ENCODE measurements at places on chromosomes 11 and 22. TPM values are rescaled to one million over a fixed set of nuclear protein-coding genes. Genes with fewer than 3 reads are reported as not detected.
A peak's percentile ranks its signal among the peaks of the same experiment; 100 is the strongest.

DNA sequence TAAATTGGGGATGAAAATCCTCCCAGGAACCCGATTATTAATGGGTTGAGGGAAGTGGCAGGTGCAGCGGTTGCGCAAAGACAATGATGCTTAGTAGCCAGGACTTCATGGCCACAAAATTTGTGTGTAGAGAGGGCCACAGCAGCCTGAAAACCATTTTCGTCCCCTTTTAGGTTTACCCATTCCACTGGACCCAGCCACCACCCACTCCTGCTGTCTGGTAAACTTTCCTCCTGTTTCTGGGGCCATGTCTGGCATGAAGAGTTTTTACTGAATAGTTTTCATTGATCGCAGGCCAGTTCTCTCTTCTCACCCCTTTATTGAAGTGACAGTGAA is 69.5 kb upstream of the SYT13 start:
- H3K4me1 ChIP-seq = peaks cover 26% of the 10 kb centered on the region
- H3K4me3 ChIP-seq = peak overlapping the region; percentile 85
- peaks cover 3% of the 10 kb centered on the region for H3K27me3 ChIP-seq
- DNase-seq = no peak
- no peaks in the 10 kb centered on the region for H3K36me3 ChIP-seq

The ENTHD1 gene
- total RNA-seq = not detected

- no peak for DNase-seq
- H3K27me3 ChIP-seq = no peaks in the 10 kb centered on the region
- H3K27ac ChIP-seq = no peak overlapping the region
- peaks cover 5% of the 10 kb centered on the region for H3K36me3 ChIP-seq
- no peaks in the 10 kb centered on the region for H3K4me1 ChIP-seq
- no peak overlapping the region for H3K4me3 ChIP-seq
These were observed 40.1 kb downstream of the BDNF start for GRCh38 chr11:27660171-27660570.

DNA sequence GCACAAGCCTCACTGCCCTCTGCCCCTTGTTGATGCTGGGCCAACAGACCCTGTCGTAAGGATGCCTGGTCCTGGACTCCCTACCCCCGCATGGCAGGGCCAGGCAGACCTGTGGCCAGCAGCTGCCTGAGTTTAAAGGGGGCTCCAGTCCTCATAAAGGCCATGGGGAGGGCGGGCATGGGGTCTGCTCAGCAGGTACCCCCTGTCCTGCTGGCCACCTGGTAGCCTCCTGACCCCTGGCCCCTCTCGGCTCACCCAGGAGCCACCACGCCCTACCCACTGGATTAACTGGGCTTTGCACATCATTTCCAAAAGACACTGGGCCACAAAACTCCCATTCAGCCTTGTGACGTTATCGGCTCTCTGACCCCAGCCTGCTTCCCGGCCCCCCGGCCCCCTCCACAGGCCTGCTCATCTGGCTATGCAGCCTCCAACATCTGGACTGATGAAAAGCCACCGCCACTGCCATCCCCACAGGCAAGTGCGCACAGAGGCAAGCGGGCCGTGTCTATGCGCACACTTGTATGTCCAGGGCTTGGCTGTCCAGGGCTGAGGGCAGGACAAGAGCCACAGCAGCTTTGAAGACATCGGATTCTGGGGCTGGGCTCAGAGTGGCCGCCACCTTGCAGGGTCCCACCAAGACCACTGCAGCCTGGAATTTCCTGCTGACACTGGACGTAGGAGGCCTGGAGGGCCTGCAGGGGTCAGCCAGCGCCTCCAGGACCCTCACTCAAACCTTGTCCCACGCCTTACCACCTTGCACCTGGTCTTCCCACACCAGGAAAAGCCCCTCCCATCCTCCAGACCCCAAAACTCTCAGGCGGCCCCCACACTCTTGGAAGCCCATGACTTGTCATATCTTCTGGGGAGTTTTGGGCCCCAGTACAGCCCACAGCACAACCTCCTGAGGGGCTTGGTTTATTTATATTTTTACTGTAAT is 48.7 kb downstream of the IGF2 start:
- H3K36me3 ChIP-seq = no peaks in the 10 kb centered on the region
- no peak overlapping the region for H3K27ac ChIP-seq
- no peak overlapping the region for H3K4me3 ChIP-seq
- H3K4me1 ChIP-seq = no peaks in the 10 kb centered on the region

GRCh38 chr11:35717043-35717442 is 54.5 kb downstream of the TRIM44 start:
- DNase-seq = no peak
- peaks cover 5% of the 10 kb centered on the region for H3K36me3 ChIP-seq
- H3K27ac ChIP-seq = no peak overlapping the region
- peaks cover 9% of the 10 kb centered on the region for H3K4me1 ChIP-seq
- H3K27me3 ChIP-seq = no peaks in the 10 kb centered on the region

- no peaks in the 10 kb centered on the region for H3K27me3 ChIP-seq
- no peak overlapping the region for H3K4me3 ChIP-seq
- peaks cover 14% of the 10 kb centered on the region for H3K4me1 ChIP-seq
- H3K27ac ChIP-seq = no peak overlapping the region
- no peak for DNase-seq
These were observed 27.8 kb downstream of the GDPD5 start for GRCh38 chr11:75497788-75498409.

GRCh38 chr11:120869516-120870011 is 154.3 kb upstream of the TBCEL start:
- no peak overlapping the region for H3K4me3 ChIP-seq
- peaks cover 11% of the 10 kb centered on the region for H3K27me3 ChIP-seq
- H3K4me1 ChIP-seq = peaks cover 9% of the 10 kb centered on the region
- no peak for DNase-seq
- H3K36me3 ChIP-seq = no peaks in the 10 kb centered on the region

Data from neural crest cell (in vitro differentiated cells).